Kidney tubule cell (primary cell): ENCODE measurements at places on chromosomes 5 and 9.

- DNase-seq = no peak
Observed at GRCh38 chr9:93427655-93428379, 23.7 kb upstream of the FAM120A start.

DNA sequence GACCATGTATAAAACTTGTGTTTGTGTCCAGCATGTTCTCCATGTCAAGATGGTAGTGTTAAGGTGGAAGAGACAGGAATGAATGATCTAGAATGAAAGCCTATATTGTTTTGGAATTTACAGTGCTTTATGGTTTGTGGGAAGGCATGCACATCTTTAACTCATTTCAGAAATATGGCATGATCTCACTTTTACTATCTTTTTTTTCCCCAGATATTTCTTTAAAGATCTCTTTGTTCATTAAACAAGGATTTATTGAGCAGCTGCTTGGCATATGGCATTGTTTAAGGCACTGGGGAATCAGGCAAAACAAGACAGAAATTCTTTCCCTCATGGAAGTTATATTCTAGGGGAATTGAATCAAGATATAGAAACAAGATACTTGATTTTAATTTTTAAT is 51.7 kb downstream of the SLC12A2 start:
- DNase-seq = no peak

DNA sequence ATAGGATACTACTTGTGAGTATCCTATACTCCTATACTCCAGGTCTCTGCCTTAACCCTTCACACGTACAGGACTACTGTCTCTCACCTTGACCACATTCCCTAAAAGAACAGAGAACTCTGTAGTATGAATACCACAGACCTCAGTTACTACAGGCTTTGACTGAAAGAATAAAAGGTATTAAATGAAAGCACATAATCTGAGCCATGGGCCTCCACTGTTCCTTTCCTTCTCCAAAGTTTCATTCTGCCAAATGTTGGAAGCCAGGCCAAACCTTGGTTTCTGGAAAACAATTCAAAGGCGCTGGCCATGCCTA is 191.5 kb downstream of the TSSK1B start:
- no peak for DNase-seq

DNA sequence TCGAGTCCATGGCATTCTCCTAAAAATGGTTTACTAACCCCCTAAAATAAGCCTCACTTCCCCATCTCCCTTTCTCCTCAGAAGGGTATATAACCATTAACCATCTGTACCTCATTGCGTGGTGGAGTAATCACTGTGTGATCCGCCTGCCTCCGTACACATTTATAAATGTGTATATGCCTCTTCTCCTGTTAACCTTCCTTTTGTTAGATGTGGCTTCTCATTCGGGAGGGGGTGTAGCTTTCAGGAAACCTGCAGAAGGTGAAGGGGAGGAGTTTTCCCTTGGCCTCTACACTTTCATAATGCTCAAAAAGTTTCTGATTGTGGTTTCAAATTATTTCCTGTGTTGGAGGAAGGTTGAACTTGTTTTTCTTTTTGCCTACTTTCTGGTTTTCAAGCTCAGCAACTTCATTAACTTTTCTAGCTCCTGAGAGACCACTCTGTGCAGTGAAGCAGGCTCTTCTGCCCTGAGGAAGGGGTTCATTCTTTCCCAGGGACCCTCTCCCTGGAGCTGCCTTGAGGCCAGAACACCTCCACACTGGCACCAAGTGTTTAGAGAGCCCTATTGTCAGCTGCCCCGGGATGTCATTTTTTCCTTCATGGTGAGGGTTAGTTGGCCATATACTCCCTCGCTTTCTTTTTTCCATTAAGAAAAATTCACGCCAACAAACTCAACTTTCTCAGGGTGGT is 46.9 kb downstream of the RASGRF2 start:
- no peak for DNase-seq

- DNase-seq = no peak
Observed at GRCh38 chr5:100664140-100664539, 129.0 kb downstream of the FAM174A start.

- DNase-seq = peak; percentile 63
Observed at GRCh38 chr9:112361601-112362000, 18.3 kb upstream of the HSDL2 start.

- DNase-seq = no peak
Observed at GRCh38 chr5:95358848-95359247, 32.3 kb upstream of the FAM81B start.

DNA sequence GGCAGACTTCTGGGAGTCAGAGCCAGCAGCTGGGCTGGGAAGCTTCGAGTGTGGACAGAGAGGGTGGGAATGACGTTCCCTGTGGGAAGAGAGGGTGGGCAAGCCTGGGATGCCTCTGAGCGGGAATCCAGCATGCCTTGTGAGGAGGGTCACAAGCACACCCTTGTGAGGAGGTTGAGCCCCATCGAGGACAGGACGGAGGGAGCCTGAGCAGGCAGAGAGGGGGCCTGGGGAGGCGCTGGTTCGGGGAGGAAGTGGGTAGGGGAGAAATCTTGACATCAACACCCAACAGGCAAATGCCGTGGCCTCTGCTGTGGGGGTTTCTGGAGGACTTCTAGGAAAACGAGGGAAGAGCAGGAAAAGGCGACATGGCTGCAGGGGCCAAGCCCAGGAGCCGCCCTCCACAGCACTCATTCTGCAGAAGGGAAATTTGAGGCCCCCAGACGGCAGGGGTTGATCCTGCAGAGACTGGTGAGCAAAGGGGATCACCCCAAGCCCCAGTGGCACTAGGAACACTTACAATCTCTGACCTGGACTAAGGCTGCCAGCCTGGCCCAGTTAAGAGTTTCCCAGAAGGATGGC is 1.1 kb upstream of the IL13 start:
- DNase-seq = no peak

GRCh38 chr9:70111641-70112236 is 68.1 kb downstream of the MAMDC2 start:
- DNase-seq = peak; percentile 97

- no peak for DNase-seq
Observed at GRCh38 chr5:95533761-95534160, 21.0 kb downstream of the SKIC3 start.

GRCh38 chr5:117060099-117060498 is 485.5 kb upstream of the SEMA6A start:
- DNase-seq = no peak

DNA sequence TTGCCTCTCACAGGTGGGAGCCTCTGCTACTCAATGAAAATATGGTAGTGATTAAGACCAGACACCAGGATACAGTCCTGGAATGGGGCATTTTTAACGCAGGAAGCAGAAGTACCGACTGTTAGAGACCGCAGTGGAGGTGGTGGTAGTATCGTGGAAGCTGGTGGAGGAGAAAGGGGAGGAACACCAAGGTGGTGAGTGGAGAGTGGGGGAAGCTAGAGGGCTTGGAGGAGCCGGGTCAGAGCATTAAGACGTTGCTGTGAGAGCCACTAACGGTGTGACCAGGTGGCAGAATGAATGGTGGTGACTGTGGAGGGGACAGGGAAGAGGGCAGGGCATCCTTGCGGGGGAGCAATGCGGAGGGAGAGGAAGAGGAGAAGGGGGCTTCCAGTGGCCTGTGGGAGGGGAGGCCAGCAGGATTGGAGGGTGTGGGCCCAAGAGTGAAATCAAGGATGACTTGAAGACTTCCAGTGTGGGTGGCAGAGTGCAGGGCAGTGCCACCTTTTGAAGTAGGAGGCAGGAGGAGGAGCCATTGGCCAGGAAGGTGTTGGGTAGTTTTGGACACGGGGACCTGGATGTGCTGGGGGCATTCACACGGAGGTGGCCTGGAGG is 1.6 kb upstream of the UBAC1 start:
- no peak for DNase-seq

- peak; percentile 97 for DNase-seq
Observed at GRCh38 chr5:124596595-124597421, 149.6 kb downstream of the ZNF608 start.

DNA sequence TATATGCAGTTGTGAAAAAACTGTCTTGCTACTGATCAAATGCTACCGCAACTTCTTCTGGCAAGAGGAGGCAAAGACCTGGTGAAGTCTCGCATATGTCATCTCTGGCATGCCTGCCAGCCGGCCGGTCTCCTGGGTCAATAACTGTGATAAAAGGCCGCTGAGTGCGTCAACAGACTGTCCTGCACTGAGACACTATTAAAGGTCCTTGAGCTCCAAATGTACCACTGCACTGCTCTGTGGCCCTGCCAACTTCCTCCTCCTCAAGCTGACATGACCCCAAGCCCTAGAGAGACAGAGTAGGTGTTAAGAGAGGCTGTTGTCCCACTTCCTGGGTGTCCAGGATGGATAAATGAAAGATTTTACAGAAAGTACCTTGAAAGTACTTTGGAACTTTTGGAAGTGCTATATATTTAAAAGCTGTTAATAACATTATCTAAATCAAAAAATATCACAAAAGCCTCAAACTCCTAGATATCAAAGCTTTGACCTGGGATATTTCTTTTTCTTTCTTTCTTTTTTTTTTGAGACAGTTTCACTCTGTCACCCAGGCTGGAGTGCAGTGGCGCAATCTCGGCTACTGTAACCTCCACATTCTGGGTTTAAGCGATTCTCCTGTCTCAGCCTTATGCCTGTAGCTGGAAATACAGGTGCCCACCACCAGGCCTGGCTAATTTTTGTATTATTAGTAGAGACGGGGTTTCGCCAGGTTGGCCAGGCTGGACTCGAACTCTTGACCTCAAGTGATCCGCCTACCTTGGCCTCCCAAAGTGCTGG is 31.5 kb downstream of the RAPGEF1 start:
- peak; percentile 21 for DNase-seq

DNA sequence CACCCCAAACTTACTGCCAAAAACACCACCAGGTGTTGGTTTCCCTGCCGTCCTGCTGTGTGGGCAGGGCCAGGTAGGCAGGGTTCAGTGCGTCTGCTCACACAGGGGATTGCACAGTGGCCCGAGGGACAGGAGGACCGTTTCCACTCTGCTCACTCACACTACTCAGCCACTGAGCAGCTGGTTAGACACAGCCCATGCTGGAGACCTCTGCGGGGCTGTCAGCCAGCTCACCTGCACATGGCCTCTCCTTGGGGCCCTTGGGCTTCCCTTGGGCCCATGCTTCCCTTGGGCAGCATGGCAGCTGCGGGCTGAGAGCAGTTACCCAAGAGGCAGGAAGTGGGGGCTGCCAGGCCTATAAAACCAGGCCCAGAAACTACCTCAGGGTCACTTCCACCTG is 79.0 kb downstream of the SYK start:
- no peak for DNase-seq

- DNase-seq = no peak
Observed at GRCh38 chr9:127293767-127294166, 29.2 kb downstream of the GARNL3 start.

DNA sequence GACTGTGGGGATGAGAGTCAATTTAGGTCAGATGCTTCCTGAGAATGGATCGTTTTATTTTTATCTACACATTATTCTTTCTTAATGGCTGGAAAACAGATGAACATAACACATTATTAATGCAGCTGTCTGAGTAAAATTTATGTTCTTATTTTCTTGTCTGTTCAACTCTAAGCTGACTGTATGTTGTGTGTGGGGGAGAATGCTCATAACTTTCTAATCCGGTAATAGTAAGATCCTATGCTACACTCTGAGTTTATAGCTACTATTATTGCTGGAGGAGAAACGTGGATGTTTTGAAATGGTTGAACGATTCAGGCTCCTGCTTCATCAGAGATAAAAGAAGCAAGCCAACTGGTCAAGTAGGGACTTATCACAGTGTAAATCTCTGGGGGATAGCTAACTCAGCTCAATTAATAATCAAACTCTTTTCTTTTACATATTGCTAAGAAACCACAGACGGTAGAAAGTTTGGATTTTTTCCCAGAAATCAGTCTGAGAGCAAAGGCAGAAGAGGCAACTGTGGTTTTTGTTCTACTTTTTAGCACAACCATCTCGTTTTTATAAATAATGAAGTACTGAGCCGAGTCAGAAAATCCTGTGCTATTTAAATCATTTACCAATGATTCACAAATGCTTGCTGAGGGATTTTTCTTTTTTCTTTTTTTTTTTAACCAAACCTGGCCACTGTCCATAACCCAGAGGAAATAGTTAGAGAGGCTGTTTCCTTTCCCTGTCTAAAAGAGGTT is 265.0 kb upstream of the FAM174A start:
- DNase-seq = peak; percentile 98

DNA sequence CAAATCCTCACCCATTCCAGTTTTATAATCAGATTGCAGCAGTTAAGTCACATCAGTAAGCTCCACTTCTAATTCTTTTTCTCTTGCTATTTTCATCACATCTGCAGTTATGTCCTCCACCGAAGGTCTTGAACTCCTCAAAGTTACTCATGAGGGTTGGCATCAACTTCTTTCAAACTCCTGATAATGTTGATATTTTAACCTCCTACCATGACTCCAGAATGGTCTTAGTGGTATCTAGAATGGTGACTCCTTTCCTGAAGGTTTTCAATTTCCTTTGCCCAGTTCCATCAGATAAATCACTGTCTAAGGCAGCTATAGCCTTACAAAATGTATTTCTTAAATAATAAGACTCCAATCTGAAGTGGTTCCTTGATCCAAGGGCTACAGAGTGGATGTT is 53.8 kb upstream of the EDIL3 start:
- no peak for DNase-seq

DNA sequence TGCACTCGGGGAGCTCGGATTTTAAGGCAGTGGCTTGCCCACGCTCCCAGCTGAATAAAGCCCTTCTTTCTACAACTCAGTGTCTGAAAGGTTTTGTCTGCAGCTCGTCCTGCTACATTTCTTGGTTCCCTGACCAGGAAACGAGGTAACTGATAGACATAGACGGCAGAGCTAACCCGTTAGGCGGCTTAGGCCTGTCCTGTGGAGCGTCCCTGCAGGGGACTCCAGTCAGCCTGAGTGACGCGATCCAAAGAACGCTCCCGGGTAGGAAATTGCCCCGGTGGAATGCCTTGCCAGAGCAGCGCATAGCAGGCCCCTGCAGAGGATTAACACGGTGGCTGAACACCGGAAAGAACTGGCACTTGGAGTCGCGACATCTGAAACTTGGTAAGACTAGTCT is 1.8 kb upstream of the SELENOP start:
- DNase-seq = peak; percentile 48
